Brain pericyte (primary cell): ENCODE measurements at places on chromosomes 7 and 10.

GRCh38 chr10:90179696-90180407, 478.5 kb downstream of the KIF20B start:
- DNase-seq, result peak; percentile 31

- DNase-seq, result no peak
Measured at GRCh38 chr10:132269266-132270230, 38.2 kb downstream of the STK32C start.

DNA sequence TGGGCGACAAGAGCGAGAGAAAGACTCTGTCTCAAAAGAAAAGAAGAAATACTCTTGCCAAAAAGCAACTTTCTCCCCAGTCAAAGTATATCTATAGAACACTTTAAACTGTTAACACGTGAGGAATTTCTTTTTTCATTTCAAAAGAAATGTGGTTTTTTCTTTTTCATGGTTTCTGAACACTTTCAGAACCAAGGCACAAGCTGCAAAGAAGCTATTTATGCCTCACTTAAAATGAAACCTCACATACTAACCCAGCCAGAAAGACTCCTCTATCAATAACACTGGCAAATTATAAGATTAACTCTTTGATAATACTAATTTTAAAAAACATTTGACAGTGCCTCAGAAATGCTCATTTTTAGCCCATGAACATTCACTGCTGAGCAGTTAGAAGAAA, 20.9 kb downstream of the TBX20 start:
- no peak for DNase-seq

GRCh38 chr10:14617852-14618251, 156.8 kb downstream of the FAM107B start:
- DNase-seq, result no peak

- DNase-seq, result no peak
Measured at GRCh38 chr10:103765981-103766380, 89.4 kb downstream of the SH3PXD2A start.

DNA sequence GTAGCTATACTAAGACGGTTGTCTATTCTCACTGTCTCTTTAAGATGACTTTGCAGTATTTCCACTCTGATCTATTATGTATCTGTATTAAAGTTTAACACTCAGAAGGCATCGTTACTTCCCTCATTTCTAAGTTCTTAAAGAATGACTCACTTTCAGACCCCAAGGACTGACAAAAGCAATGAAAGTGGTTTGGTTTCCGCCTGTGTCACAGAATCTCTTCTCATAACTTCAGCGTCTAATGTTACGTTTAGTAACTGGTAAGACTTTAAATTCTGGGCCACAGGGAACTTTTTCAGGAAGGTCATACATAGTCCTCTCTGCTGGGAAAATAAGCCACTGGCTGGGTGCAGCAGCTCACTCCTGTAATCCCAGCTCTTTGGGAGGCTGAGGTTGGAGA, 892.0 kb upstream of the AUTS2 start:
- DNase-seq, result no peak

GRCh38 chr7:141558544-141559183, 7.5 kb downstream of the AGK start:
- peak; percentile 25 for DNase-seq

DNA sequence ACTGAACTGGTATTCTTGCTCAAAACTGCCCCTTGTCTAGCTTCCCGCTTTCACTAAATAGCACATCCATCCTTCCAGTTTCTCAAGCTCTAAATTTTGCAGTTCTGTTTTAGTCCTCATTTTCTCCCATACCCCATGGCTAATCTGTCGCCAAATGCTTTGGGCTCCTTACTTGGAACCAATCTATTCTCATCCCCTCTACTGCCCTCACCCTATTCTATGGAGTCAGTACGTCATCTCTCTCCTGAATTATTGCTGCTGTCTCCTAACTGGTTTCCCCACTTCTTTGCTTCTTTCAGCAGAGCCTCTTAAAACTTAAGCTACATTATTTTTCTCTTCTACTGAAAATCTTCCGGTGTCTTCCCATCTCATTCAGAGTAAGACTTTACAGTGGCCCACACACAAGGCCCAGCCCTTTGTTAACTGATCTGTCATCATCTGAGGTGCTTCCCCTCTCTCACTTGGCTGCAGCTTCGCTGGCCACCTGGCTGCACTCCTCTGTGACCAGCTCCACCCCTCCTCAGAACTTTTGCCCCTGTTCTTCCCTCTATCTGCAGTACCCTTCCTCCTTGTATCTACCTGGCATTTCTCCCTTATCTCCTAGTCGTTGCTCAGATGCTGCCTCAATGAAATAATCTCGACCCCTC, 9.9 kb downstream of the STARD3NL start:
- DNase-seq, result no peak

DNA sequence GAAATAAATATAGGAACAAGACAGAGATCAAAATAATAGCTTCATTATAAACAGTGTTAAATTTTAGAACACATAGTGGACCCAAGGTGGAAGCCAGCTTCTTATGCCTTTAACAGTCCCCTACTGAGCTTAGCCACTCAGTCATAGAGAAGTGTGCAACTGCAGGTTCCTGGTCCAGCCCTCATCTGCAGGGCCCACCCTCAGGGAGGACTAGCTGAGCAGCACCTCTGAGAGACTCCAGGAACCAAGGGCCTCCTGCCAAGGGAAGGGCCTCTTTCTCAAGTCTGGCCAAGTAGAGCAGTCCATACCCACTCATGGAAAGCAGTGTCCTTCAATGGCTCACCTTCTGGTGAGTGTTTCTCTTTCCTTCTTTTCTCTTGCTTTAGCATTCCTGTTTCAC, 173.7 kb upstream of the PRPS1L1 start:
- DNase-seq, result no peak

DNA sequence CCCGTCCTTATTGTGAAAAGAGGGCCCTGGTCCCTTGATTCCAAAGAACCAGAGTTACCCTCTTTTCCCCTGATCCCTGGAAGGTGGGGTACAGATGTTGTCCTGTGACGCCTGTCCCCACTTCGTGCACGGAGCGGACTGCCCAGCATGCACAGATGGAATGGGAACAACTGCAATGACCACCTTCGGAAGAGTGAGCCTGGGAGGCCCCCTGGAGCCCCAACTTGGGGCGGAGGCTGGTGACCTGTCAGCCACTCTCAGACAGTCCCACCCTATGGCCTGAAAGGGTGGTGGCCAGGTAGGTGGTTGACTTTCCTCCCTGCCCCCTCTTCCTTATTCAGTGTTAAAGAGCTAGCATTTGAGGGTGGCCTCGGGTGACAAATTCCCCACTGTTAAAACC, 196.6 kb upstream of the GALNT17 start:
- no peak for DNase-seq

DNA sequence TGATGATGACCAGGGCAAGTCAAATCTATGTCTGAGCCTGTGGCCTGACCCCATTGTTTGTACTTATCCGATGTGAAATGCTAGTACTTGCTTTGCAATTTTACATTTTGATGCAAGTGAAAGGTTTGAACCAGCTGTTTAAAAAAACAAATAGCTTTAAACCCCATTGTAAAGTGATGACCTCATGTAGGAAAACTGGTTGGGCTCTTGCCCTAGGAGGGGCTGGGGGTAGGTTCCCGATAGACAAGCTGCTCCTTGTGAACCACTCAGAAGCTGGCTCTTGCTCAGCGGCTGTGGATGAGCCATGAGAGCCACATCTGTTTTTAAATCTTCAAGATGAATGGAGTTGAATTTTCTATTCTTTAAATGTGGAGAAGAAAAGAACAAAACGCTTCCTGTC, 185.3 kb downstream of the WDR11 start:
- DNase-seq, result no peak

- no peak for DNase-seq
Measured at GRCh38 chr10:11163780-11164550, 146.3 kb downstream of the CELF2 start.

DNA sequence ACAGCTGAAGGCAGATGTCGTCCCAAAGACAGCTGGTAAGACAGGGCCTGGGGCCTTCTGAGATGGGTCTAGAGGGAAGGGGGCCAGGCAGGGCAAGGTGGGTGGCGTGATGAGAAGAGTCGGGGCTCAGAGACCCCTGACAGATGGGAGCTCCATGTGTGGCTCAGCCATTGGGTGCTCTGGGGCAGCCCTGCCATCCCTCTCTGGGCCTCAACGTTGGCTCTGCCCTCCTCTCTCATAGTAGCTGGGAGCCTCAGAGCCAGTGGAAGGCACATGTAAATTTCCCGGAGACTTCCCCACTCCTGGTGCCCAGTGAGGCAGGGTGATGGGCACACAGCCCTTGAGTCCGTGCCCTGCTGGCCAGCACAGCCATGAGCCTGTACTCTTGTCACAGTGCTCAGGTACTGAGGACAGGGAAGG, 1.8 kb downstream of the PPIF start:
- DNase-seq, result no peak

DNA sequence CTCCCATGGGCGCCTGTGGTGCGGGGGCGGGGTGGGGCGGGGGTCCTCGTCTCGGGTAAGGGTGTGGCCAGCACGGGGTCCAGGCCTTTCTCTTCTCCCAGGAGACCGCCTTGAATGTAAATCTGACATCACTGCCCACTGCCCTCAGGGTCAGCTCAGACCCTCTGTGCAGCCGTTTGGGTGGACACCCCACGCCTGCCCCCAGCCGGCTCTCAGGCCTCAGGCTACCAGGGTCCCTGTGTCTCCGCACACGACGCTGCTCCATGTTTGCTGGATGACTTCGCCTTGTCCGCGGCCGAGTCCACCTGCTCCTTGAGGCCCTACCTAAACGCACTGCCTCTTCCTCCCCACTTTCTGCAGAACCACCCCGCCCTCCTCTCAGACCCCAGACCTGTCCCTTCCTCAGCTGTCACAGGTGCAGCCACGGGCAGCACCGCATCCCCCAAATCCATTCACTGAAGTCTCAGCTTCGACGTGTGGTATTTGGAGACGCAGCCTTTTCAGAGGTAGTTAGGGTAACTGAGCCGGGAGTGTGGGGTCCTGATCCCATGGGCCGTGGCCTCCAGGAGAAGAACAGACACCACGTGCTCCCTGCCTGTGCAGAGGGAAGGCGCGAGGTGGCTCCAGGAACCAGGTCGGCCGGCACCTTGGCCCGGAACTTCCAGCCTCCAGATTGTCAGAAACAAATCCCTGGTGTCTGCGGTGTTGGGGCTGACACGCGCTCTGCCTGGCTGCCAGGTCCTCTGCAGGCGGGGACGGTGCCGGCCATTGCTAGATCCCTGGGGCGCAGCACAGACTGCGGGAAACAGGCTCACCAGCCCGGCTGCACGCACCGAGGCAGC, 97.4 kb upstream of the DIP2C start:
- DNase-seq, result no peak

- DNase-seq, result no peak
Measured at GRCh38 chr10:110553905-110554304, 13.6 kb upstream of the SMC3 start.

- no peak for DNase-seq
Measured at GRCh38 chr10:80457554-80458262, 3.6 kb downstream of the TSPAN14 start.
